ENCODE measurements at places on chromosomes 5 and 9.

DNA sequence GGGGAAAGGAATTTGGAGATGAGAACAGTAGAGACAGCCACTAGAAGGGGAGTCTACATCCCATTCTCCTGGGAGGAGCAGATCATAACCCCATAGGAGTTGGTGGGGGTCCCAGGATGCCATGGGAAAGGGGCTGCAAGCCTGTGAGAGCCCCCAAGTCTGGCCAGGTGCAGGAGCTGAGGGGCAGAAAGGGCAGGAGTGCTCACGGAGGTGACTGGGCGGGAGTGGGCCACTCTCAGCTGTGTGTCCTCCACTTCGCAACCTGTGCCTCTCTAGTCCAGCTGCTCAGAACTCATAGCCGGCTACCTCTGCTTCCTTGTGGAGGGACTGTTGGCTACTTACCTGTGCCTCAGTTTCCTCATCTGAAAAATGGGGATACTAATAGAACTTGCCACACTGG is 263.9 kb downstream of the FSTL4 start:
- no peak for DNase-seq

GRCh38 chr5:54156577-54156976 is 153.8 kb downstream of the ARL15 start:
- DNase-seq: no peak

DNA sequence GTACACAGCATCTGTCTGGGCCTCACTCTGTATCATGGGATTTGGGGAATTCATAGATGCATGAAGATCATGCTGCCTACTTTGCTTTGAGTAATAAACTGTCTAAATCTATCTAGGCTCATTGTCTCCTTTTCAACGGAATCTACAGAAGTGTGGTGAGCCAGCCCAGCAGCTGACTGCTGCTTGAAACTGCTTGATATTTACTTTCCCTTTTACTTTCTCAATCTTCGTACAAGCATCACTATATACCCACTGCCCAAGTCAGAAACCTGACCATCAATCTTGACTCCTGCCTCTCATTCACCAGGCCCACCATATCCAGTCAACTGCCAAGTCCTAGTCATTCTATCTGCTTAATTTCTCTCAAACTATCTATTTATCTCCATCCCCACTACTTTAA is 142.9 kb downstream of the NR2F1-AS1 start:
- no peak for DNase-seq

- peak; percentile 18 for DNase-seq
Observed at GRCh38 chr9:21392270-21392669, 7.1 kb upstream of the IFNA2 start.

GRCh38 chr5:119945691-119946090 is 316.3 kb downstream of the FAM170A start:
- DNase-seq: no peak

DNA sequence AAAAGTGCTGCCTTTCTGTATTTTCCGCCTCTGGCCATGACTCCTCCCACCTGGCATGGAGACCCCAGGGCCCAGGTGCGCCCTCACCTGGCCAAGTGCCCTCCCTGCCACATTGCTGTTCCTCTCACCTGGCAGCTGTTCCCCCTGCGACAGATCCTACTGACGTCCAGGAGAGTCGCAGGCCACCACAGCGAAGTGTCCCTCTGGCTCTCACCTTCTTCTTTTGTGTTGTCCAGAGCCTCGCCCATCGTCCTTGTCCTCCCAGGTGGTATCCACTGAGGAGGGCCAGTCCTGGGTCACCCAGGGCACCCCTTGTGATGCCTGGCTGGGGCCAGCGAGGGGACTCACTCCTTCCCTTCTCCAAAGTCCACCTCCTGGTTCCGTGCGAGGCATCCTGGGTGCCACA is 2.6 kb downstream of the NKD2 start:
- peak; percentile 86 for DNase-seq

DNA sequence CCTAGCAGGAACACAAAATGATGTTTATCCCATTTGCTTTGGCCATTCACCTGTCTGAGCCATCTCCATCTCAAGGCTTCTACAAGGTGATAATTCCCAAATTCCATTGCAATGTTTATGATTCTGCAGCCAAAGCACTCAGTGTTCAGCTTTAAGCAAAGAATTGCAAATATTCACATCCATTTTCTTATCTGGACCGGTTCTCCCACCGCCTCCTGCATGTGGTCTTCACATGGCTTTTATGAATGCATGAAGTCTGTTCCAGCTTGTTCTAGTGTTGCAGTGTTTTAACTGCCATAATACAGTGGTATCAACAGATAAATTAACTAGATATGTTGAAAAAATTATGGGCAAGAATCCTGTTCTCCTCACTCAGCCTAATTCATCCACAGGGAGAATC is 443.0 kb upstream of the KLF4 start:
- no peak for DNase-seq

GRCh38 chr9:136225366-136225747 is 20.3 kb downstream of the QSOX2 start:
- no peak for DNase-seq

DNA sequence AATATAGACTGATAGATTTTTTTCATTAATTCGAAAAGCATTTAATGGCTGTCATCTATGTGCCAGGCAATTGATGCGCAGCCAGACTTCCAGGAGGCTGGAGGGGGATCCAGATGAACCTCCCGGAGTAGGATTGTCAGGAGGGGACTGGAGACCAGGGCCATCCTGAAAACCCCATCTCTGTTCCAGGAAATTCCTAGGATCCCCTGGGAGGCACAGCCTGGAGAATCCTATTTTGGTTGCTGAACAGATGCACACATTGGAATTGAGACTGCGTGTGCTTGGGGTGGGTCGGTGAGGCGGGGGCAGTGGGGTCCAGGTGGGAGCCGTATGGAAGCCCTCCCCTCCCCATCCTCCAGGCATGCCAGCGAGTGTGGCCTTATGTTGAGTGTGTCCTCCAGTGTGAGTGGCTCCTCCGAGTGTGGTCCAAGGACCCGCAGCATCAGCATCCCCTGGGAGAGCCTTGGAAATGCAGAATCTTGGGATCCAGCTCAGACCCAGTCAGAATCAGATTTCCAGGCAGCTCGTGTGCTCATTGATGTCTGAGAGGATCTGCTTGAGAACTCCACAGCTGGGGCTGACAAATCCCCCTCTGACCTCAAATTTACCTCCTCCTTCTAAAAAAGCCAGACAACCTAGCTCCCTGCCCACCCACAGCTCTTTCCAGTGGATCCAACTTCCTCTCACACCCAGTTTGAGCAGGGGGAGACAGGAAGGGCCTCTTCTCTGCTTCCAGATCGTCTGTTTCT is 38.7 kb downstream of the ROPN1L start:
- peak; percentile 78 for DNase-seq

DNA sequence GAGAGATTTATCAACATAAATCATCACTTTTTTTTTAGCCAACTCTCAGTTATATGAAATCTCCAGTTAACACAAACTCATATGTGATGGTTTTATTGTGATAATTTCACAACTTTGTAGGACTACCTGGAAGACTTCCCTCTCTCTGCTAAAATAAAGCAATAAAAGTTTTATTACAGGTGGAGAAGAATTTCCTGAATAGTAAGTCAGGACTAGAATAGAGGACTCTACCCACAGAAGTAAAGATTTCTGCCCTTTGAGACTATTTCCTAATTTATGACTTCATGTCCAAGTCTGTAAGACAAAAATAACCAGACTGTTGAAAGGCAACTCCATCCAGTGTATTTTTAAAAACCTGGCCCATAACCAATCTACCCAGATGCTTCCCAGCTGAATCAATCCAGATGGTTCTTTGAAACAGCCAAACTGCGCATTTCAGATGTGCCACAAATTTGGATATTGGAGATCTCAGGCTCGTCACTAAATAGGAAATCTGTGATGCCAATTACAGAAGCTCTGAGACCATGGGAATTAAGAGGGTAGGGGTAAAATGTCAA is 234.0 kb upstream of the NMUR2 start:
- DNase-seq: no peak

DNA sequence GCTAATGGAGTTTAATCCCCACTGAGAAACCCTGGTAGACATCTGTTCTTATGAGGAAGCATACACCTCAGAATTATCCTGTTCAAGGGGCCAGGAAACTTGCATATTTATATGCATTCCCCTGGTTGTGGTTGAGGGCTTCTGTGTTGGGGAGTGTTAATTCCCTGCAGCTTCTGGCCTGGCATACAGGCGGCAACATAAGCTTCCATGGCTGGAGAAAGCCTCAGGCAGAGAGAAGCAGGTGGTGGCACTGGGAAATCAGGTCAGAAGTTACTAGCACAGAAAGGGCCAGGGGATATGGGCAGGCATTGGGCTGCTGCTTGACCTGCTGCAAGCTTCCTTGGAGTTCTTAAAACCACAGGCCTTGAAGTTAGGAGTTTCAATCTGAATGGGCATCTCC is 166.1 kb upstream of the SEMA6A start:
- DNase-seq: peak; percentile 14

GRCh38 chr9:78356634-78357033 is 59.7 kb downstream of the PSAT1 start:
- no peak for DNase-seq

DNA sequence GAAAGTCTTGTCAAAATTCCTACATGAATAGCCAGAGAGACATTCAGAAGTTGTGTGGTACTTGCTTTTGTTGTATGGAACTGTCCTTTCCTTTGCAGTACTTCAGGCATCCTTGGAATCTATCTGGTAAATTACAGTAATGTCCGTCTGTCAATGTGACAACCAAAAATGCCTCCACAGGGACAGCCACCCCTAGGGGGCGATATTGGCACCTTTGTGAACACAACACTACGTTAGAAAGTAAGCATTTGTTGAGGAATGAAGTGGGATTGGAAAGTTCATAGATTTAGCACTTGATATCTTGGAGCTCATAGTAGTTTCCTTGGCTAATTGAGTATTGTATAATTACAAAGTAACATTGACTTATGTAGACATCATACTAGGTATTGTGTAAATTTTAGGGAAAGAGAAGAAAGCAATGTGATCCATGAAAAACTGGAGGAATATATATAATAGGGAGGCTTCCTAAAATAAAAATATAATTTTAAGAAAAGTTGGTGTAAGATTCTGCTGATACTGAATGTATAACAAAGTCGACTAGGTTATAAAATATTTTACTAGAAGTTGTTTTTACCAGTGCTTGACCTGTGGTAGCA is 32.7 kb downstream of the TMEFF1 start:
- peak; percentile 86 for DNase-seq

- DNase-seq: peak; percentile 10
Observed at GRCh38 chr5:164475339-164475977, 970.0 kb downstream of the MAT2B start.

- no peak for DNase-seq
Observed at GRCh38 chr5:82640916-82641315, 362.8 kb upstream of the RPS23 start.

DNA sequence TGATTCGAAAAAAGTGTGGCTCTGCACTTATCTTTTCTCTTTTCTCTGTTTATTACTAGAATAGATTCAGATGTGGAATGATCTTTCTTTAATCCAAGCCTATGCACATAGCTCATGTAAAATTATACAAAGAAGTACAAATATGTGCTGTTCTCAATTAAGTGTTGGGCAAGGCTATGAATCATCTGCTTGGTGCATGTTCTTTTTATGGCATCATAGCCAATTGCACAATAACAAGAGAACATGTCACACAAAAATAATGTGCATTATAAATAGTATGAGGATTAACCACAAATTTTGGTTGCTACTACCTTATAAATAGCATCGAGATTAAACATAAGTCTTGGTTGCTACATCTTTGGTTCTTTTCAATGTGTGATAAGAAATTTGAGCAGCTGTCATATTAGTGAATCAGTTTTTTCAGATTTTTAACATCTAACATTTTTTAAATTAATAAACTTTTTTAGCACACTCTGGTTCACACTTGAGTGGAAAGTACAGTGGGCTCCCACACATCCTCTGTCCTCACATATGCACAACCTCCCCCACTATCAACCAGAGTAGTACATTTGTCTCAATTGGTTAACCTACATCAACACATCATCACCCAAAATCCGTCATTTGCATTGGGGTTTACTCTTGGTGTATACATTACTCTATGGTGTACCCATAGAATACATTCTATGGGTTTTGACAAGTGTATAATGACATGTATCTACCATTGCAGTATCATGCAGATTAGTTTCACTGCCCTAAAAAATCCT is 6.8 kb upstream of the RECK start:
- DNase-seq: no peak

DNA sequence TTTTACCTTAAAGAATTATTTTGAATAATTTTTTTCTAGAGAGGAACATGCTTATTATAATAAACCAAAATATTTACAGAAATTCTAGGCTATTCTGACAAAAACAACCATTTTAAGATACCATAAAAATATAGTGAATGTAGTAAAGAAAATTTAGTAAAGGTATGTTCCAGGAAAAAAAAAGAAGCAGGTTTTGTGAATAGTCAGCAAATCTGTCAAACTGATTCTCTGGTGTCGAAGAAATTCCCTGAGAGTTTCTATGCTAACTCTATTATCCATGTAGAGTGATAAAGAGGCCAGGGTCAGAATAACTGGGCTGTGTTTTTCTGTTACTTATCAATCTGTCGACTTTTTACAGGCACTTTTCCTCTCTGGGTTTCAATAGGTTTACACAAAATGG is 459.2 kb downstream of the KIF4B start:
- no peak for DNase-seq

DNA sequence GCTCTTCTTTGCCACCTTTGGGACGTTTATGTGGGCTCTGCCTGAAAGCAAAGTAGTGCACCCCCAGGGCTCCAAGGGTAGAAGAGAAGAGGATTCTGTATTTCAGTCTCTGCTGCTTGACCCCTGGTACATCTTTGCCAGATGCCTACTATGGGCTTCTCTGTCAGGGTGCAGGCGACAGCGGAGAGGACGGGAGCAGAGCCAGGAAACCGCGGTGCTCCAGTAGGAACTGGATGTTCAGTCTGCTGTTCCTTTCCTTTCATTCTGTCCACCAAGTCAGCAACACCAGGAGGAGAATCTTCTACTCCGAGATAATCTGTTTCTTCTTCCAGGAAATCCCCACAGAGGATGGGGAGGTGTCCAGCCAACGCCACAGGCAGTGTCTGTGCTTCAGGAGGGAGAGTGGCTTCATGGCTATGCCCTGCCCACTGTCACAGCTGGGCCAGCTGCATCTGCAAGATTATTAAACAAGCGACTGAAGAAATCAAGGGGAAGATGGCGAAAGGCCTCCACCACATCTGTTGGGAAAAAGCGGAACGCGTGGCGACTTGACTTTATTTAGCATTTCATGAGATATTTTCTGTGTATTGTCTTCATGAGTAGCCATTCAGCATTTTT is 398.3 kb downstream of the IRX1 start:
- no peak for DNase-seq

GRCh38 chr9:91886414-91887076 is 63.5 kb downstream of the ROR2 start:
- DNase-seq: no peak

DNA sequence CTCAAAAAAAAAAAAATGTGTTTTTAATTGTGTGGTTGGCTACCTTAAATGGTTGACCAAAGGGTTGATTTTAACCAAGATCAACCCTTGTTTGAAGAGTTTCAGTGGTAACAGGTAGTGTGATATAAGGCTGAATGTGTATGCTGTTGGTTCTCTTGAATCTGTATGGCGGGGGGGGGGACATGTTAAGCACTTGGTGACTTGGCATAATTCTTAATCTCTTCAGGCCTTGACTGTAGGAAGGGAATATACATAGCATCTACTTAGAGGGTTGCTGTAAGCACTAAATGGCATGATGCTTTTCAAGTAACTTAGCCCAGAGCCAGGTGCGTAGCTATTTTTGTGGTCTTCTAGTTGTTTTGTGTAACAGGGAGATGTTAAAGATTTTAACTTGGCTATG is 5.6 kb upstream of the SPRY4 start:
- DNase-seq: no peak

- DNase-seq: no peak
Observed at GRCh38 chr9:78746010-78746409, 449.1 kb downstream of the PSAT1 start.

GRCh38 chr5:9483243-9483642 is 62.6 kb downstream of the SEMA5A start:
- DNase-seq: no peak

- DNase-seq: no peak
Observed at GRCh38 chr9:113659740-113660139, 196.2 kb downstream of the RGS3 start.

Measured in WERI-Rb-1 (cell line).